ENCODE measurements at places on chromosomes 6 and 20.

DNA sequence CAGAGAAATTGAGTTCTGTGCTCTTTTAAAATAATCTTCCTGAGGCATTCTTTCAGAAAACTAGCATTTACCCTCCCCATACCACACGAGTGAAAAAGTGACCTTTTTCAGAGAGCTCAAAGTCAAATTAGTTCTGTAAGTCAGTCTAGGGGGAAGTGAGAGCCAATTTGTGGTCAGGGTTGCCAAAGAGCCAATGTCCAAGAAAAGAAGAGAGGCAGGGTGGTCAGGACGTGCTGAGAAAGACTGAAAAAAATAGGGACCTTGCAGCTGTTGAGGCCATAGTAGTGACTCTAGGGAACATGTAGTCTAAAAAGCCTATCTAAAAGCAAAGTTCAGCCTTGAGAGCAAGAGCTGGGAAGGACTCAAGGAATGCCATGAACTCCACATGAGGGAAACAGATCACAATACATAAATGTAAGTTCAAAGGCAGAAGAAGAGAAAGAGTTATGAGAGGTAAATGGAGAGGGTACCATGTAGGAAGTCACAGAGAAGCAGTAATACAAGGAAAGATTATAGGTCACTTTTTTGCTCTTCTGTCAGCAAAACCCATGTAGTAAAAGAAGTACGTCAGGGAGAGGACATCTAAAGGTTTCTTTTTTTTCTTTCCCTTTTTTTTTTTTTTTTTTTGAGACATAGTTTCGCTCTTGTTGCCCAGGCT lies 565.1 kb upstream of the FLRT3 start:
- DNase-seq: peak; percentile 95

- DNase-seq: no peak
These were observed 598 bp upstream of the SOX4 start for GRCh38 chr6:21592953-21593352.

GRCh38 chr6:27066381-27066780 lies 181.1 kb upstream of the PRSS16 start:
- no peak for DNase-seq

DNA sequence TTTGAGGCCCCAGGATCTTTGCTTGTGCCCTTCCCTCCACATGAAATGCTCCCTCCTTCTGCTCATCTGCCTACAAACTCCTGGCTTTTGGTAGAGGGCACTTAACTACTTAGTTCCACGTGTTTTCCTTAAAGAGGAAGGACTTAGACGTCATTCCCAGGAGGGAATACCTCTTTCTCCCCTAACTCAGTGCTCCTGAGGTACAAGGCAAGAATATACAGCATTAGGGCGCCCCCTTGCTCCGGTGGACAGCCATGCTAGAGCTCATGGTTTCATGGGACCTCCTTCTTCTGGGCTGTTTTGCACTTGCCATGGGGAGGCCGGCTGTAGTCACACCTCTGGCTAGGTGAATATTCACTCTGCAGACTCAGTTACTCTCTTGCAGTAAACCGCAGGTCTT lies 93.8 kb upstream of the LY86 start:
- DNase-seq: peak; percentile 55

DNA sequence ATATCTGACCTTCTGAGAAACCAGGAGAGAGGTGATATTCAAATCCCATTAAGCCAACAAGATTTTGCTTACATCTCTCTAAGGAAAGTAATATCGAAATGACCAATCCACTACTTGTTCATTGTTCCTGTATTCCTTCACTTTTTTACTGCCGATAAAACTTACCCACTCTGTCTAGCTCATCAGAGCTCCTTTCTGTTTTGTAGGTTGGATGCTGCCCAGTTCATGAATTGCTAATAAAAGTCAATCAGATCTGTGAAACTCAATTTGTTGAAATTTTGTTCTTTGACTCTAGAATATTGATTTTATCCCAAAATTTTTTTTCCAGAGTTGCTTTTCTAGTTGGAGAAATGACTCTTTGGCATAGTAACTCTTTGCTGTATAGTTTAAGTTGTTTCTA lies 148.9 kb upstream of the INSM1 start:
- no peak for DNase-seq

GRCh38 chr6:129843573-129843972 lies 17.5 kb downstream of the TMEM244 start:
- no peak for DNase-seq

DNA sequence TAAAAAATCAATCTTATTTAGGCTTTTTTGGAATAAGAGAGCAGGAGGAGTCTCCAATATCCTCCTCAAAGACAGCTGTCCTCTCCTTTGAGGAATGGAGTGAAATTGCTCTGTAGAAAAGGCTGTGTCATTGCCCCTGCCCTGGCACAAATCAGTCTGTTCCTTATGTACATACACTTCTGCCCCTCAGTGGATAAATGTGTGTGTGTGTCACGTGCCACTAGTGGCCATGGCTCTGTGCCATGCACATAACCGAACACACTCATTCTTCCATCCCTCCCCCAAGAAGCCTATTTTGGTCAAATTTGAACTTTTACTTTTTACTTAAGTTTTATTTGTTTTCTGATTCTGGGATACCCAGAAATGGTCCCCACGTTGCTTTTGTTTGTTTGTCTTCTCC lies 49.2 kb downstream of the ANKS1A start:
- peak; percentile 17 for DNase-seq

DNA sequence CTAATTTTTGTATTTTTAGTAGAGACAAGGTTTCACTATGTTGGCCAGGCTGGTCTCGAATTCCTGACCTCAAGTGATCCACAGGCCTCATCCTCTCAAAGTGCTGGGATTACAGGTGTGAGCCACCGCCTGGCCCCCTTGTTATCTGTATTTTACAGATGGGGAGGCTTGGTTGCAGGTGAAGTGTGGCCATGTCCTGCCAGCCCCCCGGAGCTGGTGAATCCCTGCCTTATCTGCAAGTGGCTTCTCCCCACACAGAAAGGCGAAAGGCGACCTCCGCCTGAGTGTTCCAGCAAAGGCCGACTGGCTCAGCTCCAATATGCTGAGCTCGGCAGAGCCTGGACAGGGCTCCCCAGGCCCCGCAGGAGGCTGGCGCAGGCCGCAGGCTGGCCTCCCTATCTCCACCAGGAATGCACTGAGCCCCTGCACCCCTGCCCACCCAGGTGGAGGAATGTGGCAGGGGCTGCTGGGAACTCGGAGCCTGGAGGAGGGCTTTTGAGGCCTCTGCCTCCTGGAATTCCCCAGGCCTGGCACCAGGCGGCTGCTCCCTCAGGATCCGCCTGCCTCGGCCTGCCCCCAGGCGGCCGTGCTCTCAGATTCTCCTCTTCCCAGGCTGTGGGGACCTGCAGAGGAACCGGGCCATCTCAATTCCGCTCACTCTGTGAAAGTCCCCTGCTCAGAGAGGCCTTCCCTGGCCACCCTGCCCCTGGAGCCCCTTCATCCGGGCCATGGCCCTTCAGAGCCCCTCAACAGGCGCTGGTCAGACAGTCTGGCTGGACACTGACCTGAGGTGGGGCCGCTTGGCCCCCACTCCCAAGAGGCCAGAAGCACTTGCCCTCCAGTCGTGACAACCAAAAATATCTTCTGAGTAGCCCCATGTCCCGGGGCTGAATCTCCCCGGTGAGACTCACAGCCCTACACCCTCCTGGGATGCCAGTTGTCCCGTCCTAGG lies 9.3 kb upstream of the LAMA5 start:
- no peak for DNase-seq

DNA sequence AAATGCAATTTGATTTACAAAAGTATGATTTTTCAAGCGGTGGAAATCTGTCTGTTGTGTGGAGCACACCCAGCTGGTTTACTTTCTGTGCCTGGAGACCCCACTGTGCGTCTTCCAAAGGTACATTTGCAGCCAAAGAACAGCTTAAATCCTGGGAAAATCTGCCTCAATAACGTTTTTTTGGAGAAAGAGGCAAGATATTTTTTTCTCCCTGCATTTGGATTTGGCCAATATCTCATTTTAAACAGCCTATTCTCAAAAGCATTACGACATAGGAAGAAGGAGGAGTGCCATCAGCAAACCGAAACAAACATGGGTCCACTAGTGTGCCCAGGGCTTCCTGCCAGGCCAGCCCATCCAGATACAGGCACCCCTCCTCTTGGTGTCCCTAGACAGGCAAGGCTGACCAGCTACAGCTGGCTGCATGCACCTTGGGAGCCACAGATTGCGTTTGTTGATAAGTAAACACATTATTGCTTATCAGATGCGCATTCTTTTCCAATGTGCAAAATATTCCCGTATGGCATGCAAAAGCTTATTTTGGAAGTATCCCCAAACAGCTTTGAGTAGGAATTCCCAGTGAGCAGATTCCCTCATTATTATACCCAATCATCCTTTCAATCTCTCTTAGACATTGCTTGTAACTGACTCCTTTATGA lies 184.5 kb upstream of the MARCKS start:
- DNase-seq: peak; percentile 47

- DNase-seq: peak; percentile 3
These were observed 56.5 kb upstream of the NRSN1 start for GRCh38 chr6:24069526-24069925.

- no peak for DNase-seq
These were observed 4.1 kb upstream of the HSPA12B start for GRCh38 chr20:3728354-3728753.

DNA sequence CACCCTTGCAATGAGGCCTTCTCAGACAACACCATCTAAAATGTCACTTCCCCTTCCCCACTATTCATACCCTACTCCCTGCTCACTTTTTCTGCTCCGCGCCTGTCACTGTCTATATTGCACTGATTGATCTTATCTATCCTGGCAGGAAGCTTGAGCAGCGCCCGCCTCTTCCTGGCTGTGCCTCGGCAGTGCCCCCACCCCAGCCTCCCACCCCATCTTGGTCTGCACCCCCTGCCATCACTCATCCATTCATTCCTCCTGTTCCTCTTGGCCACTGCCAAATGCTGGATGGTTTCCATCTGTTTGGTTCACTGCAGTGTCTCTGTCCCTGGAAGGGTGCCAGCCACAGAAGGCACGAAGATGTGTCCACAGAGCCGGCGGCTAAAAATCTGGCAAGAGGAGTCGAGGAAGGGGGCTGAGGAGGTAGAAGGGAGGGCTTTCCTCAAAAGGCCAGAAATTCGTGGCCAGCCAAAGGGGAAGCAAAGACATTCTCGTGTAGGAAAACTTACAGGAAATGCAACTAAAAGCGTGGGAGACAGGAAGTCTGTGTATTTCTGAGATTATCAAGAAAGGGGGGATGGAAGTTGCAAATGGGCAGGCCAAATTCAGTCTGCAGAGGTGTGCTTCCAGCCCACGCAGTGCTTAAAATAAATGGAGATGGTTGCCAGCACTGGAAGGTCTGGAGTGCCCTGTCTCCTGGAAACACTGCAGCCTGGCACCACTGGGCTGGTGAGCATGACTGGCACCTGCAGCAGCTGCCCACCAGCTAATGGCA lies 27.6 kb downstream of the SYNJ2 start:
- peak; percentile 27 for DNase-seq

- DNase-seq: no peak
These were observed 8.4 kb upstream of the RNF182 start for GRCh38 chr6:13916230-13916944.

DNA sequence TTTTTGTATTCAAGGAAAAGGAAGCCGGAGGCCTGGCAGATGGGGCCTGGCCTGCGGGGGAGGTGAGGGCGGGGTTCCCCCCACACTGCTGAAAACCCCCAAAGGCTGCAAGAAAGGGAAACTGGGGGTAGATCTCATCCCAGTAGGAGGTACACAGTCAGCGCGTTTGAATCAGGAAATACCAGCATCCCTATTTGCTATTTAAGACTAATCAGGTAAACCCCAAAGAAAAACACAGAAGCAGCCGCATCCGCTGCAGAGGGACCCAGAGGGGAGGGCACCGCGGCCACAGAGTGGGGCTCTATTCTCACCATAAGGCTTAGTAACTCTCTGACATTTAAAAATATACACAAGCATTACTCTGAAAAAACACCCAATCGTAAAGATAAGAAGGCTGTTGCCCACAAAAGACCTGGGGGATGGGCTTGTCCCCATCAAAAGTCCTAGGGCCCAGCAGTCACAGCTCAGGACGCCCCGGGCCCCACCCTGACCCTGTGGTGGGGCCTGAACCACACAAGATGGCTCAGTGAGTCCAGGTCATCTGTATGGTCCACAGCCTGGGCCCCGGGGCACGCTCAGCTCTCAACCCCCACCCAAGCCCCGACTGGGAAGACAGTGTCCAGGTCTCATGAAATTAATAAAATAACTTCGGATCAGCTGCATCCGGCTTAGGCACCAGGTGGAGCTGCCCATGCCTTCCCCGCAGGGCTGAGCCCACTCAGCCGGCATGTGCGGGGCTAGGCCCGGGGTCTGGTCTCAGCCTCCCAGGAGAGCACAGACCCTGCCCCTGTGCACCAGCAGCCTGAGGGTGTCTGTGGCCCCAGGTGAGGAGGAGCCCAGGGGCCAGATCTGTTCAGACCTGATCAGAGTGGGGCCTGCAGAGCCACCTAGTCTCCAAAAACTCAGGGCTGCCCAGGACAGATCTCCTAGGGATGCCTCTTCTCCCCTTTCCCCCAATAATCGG lies 31.0 kb downstream of the KCNQ2 start:
- DNase-seq: no peak

DNA sequence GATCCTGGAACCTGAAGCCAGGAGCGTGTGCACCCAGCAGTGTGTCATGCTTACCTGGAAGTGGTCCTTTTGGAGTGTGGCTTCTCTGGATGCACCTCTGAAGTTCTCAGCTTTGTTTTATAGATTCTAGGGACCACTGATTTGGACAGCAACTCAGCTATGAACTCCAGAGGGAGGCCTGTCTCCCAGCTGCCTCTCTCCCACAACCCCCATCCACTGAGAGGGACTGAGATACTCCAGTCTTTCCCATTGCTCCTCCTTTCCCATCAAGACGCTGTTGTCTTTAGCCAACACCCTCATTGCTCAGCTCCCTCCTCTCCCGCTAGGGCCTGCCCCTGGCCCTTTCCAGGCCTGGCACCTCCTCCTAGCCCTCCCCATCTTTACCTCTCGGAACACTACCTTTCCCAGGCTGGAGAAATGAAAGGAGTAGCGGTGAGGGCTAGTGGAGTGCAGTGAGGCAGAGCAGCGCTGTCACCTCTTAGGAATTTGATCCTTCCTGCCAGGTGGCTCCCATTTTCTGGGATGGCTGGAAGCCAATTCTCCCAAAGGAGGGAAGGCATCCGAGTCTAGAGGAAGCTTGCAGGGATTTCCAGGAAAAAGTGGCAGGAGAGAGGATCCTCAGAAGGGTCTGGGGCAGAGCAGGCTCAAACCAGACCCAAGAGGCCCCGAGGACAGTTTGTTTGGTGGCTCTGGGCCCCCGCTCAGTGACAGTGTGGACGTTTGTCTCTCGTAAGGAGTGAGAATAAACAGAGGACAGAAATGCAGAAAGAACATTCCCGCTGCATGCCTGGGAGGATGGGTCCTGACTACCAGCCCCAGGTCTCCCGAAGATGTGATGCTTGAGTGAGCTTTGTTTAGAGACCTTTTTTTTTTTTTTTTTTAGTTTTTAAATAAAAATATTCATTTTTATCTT lies at the start of gene LRRN4:
TSS of gene LRRN4 (minus strand) at position 285 of the 913 bp plus-strand sequence. CDS start 1,261 bp downstream, outside the sequence.
- no peak for DNase-seq

DNA sequence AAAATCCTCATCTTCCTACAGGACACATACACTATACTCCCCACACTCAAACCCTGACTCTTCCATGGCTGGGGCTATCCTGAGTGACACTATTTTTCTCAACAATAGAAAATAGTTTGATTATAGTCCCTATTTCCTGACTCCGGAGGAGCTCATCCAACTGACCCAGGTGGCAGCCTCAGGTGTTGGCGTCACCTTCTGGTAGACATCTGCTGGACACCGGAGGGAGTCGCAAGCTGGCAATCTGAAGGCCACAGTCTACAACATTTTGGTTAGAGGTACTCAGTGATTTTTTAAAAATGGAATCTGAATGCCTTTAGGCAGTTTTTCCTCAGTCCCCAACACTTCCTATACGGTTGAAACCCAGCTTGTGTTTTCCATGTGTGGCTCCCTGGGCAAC lies 32.2 kb upstream of the OCSTAMP start:
- DNase-seq: no peak
